Fibroblast of skin of back (primary cell): ENCODE measurements at places on chromosomes 4 and X.

DNA sequence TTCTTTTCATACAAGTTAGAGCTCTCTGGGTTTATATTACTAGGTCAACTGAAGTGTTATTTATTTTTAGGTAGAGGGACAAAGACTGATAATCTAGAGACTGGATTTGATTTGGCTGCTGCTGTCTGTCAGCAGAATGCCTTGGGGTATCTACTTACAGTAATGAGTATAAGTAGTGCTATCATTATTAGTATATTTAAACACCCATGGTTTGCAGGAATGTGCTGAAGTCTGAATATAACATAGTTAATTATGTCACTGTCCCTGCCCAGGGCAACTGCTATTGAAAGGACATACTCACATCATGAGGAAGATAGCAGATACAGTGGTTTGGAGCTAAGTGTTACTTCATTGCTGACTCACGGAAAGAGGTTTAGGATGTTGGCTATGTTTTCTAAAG lies 76.2 kb downstream of the PRRG1 start:
- peak; percentile 47 for DNase-seq

- DNase-seq, result peak; percentile 48
These were observed 48.5 kb downstream of the TSPAN5 start for GRCh38 chr4:98609934-98610333.

- DNase-seq, result no peak
These were observed 42.0 kb upstream of the ARSJ start for GRCh38 chr4:114021451-114021850.

GRCh38 chrX:13933352-13933751 lies 96.3 kb downstream of the GEMIN8 start:
- DNase-seq, result no peak

GRCh38 chr4:65845199-65845773 lies 175.0 kb upstream of the EPHA5 start:
- no peak for DNase-seq

DNA sequence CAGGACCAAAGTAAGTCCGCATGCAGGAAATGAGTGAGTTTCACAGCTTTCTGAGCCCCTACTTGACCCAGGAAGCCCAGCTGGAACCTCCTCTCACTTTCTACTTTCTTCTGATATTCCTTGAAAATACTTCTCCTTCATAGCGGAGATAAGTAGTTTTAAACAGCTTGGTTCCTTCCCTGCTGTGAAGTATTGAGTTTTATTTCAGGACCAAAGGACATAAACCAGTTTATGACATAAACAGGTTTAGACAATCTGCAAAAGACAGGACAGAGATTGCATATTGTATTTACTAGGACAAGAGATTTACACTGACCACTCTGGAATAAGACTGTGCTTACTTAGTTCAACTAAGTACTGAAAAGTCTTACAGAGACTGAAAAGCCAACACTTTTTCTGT lies 54.8 kb downstream of the PAGE2 start:
- DNase-seq, result peak; percentile 4

DNA sequence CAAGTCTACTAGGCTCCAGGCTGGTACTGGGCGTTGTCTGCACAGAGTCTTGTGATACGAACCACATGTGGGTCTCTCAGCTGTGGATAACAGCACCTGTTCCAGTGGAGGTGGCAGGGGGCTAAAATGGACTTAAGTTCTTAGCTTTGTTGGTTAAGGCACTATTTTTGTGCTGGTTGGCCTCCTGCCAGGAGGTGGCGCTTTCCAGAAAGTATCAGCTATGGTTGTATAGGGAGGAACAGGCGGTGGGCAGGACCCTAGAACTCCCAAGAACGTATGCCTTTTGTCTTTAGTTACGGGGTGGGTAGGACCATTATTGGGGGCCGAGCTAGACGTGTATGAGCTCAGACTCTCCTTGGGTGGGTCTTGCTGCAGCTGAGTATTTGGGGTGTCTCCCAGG lies 1138.4 kb downstream of the PCDH19 start:
- DNase-seq, result no peak

- peak; percentile 80 for DNase-seq
These were observed at the start of gene PDGFRA for GRCh38 chr4:54228961-54229501. TSS of gene PDGFRA (plus strand) at chr4:54229293. CDS start at chr4:54258769, 29,476 bp downstream.

DNA sequence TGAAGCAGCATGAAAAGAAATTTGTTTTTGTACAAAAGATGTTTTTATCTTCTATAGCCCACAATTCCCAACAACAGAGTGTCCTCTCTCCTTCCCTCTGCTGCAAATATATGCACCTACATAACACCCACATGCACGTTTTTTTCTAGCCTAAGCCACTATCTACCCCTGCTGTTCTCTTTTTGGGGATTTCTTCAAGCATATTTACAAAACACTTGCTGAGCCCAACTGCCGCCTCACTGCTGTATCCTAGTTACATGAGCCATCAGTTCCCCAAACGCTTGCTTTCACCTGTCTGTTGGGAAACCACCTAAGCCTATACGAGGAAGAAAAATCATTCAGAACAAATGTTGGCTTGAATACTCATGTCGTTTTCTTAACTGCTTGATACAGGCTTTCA lies 127.2 kb downstream of the CHRNA9 start:
- DNase-seq, result no peak

GRCh38 chr4:186326391-186326790 lies 60.4 kb downstream of the F11 start:
- no peak for DNase-seq

GRCh38 chrX:70405003-70405402 lies 18.1 kb upstream of the GDPD2 start:
- DNase-seq, result peak; percentile 2

- no peak for DNase-seq
These were observed 44.8 kb downstream of the UGT2A3 start for GRCh38 chr4:68906780-68907137.

GRCh38 chr4:56786955-56787354 lies 34.5 kb downstream of the SPINK2 start:
- peak; percentile 76 for DNase-seq

DNA sequence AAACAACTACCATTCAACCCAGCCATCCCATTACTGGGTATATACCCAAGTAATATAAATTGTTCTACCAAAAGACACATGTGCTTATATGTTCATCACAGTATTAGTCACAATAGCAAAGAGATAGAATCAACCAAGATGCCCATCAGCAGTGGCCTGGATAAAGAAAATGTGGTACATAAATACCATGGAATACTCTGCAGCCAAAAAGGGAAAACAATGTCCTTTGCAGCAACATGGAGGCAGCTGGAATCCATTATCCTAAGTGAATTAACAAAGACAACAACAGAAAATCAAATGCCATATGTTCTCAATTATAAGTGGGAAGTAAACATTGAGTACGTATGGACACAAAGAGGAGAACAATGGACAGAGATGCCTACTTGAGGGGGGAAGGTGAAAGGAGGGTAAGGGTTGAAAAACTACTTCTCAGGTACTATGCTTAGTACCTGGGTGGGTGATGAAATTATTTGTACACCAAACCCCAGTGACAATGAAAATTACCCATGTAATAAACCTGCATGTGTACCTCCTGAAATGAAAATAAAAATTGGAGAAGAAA lies 632.1 kb upstream of the AADAT start:
- no peak for DNase-seq

DNA sequence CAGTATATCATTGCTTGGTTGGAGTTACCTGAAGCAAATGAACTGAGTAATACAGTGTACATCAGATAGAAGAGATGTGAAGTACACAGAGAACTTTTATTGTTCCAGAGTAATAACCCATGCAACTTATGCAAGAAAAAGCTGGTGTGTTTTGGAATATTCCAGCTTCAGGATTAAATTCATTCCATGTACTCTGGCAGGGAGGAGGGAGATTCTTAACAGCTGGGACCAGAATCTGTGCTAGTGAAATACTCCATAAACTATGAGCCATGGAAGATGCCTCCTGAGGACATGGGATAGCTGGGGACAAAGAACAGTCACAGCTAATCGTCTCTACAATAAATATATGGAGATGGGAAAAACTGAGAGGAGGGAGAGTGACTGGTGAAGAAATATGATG lies 101.6 kb upstream of the OTUD4 start:
- DNase-seq, result no peak

- DNase-seq, result peak; percentile 11
These were observed 37.7 kb upstream of the C4orf17 start for GRCh38 chr4:99473131-99473530.

DNA sequence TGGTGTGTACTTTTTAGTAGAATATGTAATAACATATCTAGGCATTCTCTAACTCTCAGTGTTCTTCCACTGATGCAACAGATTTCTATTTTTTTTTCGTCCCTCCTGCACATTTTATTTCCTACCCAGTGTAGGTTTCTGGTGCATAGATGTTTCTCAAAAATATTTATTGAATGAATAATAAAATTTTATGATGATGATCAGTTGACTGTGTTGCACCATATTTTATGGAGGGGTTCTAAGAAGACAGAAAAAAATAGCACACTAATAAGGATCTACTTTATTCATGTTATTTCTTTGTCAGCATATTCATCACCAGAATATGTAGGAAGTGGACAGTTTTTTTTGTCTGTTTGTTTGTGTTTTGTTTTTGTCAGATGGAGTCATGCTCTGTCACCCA lies 2529.3 kb downstream of the ARAP2 start:
- DNase-seq, result peak; percentile 21

DNA sequence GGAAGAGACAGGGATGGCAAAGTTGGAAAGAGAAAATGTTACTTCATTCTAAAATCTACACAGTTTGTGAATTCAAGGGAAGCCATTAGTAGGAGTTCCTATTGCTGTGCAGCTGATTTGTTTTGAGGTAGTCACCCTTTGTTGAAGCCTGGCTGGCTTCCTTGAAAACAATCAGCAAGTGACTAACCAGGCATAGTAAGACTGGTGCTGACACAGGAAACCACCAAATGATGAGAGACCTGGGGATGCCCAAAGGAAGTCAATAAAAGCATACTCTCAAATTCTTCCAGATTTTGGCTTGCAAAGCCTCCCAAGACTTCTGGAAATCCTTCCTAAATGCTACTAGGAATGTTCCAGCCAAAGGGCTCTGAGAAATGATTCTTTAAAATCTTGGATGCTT lies 23.9 kb upstream of the PRDM8 start:
- peak; percentile 74 for DNase-seq

DNA sequence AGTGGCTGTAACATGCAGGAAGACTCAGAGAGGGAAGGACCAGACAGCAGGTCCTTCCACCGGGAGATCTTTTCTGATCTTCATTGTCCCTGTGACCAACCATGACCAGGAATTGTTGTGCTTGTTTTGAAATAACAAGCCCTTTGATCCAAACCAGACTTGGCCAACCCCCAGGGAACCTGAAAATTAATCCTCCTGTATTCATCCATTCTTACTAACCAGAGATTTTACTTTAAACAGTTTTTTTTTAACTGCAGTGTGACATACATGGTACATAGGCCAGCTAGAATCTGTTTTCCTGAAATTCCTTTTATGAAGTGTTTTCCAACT lies 4.0 kb downstream of the WFS1 start:
- no peak for DNase-seq

DNA sequence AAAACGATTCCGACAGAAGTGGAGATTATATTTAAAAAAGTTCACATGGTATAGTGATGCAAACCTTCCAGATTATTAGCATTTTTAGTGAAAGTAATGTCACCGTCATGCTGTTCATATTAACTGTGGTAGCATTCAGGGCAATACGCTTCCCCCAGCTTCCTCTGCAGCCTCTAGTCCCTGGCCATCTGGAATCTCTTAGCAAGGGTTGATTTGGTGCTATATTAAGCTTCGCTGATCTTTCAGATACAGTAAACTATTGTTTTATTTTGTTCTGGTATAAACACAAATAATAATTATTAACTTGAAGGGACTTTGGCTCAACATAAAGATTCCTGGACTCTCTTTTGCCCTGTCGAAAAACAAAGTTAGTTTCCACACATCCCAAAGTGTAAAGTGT lies 1080.5 kb upstream of the TENM3 start:
- no peak for DNase-seq

DNA sequence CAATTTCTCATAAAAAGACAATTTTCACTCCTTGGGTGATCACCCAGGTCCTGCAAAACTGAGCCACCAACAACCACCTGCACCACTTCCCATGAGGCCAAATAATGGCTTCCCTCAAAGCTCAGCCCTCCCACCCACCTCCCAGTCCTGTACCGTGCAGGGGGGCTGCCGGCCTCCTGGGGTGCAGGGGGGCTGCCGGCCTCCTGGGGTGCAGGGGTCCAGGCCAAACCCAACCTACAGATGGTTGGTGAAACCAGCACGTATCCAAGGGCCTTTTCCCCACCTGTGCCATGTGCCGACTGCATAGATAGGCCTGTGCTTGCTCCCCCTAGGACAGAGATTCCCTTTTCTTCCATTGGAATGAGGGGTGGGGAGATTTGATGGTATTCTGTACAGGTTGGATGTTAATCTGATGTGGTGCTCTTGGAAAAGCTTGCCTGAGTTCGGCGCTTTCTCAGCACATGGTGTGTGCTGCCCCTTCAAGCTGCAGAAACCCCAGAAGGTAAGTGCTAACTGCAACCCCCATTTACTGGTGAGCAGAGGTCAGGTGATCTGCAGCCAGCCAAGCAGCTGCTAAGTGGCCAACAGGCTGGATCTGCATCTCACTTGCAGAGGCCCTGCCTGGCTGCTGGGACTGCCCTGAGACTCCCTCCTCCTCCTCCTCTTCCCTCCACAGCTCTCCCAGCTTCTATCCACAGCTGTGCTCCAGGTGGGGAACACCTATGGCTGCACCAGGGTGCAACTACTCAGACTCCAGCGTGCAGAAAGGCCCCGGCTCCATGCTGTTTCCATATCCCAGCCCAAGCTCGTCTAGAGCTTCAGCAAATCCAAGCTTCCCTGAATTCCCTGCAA lies 38.8 kb downstream of the FRG1 start:
- DNase-seq, result no peak

GRCh38 chrX:70478526-70479245 lies 34.1 kb downstream of the DLG3 start:
- DNase-seq, result no peak

DNA sequence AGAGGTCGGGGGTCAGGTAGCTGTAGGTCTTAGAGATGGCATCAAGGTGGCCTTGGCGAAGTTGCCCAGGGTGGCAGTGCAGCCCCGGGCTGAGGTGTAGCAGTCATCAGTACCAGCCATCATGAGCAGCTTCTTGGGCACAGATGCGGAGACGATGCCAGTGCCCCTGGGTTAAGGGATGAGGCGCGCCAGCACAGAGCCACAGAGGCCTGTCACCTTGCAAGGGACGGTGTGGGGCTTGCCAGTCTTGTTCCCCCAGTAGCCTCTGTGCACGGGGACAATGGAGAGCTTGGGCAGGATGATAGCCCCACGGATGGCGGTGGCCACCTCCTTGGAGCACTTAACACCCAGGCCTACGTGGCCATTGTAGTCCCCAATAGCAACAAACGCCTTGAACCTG lies 750.7 kb upstream of the PABPC4L start:
- DNase-seq, result no peak
